ENCODE measurements at places on chromosomes 2 and 18.

- no peak for DNase-seq
Measured at GRCh38 chr2:150639383-150639782, 151.9 kb upstream of the RND3 start.

DNA sequence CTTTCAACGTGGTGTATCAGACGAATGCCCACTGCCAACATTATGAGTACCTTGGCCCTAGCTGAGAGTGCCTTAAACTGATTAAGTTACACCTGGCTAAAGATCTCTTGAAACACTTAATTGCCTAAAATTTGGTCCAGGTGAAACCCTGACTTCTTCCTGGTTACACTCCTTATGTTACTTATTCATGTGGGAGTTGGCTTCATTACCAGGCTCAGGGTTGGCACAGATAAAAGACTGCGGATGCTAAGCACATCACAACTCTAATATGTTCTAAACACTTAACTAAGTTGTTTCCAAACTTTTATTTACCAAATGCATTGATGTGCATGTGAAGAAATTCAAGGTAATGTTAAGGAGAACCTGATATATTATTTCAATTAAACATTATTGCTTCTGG is 298.9 kb downstream of the TCF4 start:
- no peak for DNase-seq

- no peak for DNase-seq
Measured at GRCh38 chr2:55502590-55503141, 16.9 kb upstream of the CFAP36 start.

DNA sequence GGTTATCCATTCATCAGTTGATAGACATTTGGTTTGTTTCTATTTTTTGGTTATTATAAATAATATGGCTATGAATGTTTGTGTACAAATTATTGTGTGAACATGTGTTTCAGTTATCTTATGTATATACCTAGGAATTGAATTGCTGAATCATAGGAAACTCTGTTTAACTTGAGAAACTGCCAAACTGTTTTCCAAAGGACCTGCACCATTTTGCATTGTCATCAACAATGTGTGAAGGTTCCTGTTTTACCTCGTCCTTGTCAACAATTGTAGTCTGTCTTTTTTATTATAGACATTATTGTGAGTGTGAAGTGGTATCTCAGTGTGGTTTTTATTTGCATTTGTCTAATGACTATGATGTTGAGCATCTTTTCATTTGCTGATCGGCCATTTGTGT is 17.1 kb downstream of the PDK1 start:
- DNase-seq, result no peak

DNA sequence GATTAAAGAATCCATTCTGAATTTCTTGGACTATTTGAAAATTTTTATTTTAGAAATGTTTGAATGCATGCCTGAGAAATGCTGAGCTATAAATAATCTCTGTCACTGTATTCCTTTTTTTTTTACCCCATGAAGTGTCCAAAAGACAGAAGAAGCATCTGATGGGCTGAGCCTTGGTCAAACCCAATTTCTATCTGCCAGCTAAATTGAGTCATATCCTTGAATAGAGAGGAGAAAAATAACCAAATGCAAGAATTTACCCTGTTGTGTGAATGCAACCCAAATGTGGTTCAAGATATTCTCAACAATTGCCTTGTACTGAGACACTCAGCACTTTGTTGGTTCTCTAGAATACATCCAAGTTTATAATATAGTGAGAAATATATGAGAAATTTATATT is 223.5 kb downstream of the UBE2E3 start:
- no peak for DNase-seq

DNA sequence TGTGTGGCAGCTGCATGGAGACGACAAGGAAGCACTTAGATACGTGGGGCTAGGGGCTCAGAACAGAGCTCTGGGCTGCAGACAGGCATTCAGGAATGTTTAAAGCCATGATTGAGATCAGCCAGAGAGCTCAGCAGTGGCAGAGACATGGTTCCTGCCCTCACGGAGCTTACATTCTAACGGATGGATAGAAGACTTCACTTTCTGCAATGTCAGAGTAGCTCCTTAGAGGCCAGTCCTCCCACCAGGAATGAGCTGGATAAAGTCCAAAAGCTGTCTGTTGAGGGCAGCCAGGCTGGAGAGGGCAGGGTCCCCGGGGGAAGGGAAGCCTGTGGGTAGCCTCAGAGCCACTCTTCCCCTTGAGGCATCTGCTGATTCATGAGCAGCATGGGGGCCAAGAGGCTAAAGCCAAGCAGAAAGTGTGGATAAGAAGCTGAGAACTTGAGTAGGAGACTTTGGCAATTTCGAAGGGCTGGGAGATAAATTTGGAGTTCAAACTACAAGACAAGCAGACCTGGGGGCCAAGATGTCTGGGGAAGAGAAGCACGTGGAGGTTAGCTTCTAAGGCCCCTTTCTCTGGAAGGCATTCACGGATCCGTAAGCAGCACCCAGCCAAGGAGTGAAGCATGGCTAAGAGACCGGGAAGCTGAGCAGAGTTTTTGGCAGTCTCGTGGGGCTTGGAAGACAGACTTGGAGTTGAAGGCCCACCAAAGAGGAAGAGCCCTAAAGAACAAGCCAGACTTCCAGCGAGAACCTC is 9.7 kb upstream of the CIB4 start:
- no peak for DNase-seq

DNA sequence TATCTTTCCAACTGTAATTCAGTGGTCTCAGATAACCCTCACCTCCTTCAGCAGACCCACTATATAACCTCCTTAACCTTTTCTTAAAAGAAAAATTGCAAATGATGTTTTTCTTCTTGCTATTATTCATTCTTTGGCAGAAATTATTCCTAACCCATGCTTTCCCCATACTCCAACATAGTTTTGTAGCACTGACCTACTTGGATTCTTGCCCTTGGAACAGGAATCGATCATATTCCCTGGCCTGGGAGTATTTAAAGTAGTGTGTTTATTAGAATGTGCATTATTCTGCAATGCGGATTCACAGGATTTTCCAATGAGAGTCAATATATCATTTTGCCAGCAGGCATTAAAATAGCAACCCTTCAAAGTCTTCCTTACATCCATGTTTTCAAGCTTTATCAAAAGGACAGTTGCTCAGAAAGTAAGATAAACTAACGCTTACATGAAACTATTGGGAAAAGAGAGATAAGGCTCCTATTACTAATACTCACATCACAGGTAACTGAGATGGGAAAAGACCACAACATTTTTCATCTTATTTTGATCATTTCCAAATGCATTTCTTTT is 37.4 kb downstream of the CHN1 start:
- no peak for DNase-seq

DNA sequence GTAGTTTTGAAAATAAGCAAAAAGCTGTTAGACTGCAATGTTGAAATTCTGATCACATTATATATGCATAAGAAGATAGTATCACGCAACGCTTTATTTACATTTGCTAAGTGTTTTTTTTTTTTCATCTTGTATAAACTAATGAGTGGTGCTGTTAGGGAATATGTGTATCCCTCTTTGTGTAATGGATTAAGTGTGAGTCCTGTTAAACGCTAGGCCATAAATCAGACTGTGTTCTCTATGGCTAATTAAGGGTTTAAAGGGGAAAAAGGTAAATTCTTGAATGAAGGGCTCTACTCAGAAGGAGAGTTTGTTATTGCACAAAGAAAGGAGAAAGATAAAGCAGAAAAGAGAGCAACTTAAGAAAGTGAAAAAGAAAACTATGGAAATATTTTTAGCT is 4.8 kb upstream of the ASXL3 start:
- no peak for DNase-seq

DNA sequence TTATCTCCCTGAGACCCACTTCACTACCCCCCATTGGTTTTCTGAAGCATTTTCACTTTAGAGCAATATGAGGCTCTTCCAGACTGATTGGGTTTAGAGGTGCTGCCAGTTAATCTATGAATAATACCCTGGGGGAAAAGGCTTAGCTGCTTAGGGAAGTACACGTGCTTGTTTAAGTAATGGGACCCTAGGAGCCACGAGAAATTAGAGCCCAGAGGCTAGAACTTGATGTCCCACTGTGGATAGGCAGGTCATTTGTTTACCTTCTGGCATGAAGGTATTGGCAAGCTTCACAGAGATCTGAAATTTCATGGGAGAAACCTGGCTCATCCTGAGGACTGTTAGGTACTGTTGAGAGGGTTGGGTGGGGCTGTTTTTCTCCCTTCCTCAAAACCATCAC is 59.7 kb downstream of the CLIP4 start:
- DNase-seq, result no peak

- no peak for DNase-seq
Measured at GRCh38 chr2:40719414-40719813, 267.5 kb upstream of the SLC8A1 start.

- DNase-seq, result no peak
Measured at GRCh38 chr18:46711444-46711863, 45.4 kb downstream of the ST8SIA5 start.

DNA sequence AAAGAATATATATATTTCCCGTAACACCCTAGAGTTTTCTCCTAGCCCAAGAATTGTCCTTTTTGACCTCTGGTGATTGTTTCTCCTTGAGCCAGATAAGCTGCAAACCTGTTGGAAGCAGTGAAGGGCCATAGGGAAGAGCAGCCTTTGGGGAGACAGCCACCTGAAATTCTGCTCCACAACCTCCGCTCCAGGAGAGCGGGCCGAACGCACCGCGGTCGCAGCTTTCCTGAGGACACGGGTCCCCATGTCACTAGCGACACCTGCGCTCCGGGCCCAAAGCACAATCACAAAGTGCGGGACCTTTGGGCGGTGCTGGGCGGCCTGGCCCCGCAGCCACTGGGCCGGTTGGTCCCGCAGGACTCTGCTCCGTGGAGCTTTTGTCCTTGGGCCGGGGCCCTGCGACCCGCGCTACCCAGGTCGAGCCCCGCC is 557 bp upstream of the DSG2 start:
- DNase-seq, result no peak
